ENCODE measurements at places on chromosomes 16 and 17.

GRCh38 chr16:85759631-85760419 lies 8.9 kb upstream of the C16orf74 start:
- no peak for DNase-seq

GRCh38 chr16:53542283-53542682 lies 39.3 kb upstream of the AKTIP start:
- no peak for DNase-seq

GRCh38 chr17:64984181-64984580 lies 64.9 kb upstream of the LRRC37A3 start:
- no peak for DNase-seq

- no peak for DNase-seq
These were observed 2.0 kb downstream of the APRT start for GRCh38 chr16:88809676-88810165.

- DNase-seq, result no peak
These were observed 320.5 kb downstream of the UTP18 start for GRCh38 chr17:51580869-51581268.

- no peak for DNase-seq
These were observed 16.6 kb downstream of the TMEM204 start for GRCh38 chr16:1550069-1550468.

DNA sequence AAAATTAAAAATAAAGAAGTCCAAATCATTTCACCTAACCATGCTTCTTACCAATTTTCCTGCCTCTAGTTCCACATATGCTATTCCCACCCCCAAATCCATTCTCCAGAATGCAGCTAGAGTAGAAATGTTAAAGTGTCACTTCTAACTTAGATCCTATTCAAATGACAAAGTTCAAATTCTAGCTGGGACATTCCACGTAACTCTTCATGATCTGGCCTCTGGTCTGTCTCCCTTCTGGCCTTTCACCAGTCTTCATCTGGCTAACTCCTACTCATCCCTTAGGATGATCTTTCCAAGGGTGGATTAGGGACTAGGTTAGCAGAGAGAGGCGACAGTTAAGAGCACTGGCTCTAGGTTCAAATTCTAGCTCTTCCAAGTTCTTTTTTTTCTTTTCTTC lies 97.9 kb downstream of the TRIM37 start:
- DNase-seq, result no peak

DNA sequence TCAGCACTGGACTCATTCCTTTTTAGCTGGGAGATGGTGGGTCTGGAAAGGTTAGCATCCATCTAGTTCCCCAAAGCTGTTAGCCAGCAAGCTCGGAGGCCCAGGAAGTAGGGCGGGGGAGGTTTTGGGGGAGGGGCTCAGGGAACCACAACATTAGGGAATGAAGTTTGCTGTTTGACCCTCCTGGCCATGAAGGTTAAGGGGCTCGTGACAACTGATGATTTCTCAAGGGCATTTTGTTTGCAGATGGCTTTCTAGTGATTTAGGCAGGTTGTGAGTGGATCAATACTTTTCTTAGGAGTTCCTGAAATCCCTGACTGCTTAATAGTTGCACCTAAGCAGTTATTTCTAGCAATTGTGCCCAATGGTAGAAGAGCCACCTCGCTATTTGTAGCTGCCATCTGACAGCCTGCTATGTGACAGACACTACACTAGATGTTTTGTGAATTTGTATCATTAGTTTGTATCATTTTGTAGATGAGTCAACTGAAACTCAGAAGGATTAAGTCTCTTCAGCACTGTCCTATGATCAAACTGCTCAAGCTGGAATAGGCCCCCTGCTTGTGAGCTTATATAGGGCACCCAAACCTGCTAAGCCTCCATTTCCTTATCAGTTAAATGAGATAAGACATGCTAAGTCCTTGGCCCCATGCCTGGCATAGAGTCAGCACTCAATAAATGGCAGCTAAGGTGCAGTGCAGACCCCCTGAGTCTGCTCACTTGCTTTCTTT lies 146.4 kb downstream of the IRX3 start:
- DNase-seq, result no peak

DNA sequence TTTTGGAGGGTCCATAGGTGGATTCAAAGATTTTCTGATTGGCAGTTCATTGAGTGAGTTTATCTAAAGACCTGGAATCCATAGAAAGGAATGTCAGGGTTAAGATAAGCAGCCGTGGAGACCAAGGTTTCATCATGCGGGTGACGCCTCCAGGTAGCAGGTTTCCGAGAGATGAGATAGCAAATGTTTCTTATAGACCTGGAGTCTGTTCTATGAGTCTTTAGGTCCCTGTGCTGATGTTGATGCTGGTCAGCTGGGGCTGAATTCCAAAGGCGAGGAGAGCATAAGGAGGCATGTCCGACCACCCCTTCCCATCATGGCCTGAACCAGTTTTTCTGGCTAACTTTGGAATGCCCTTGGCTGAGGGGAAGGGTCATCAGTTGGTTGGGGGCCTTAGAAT lies 80.2 kb downstream of the RAP1GAP2 start:
- DNase-seq, result no peak

DNA sequence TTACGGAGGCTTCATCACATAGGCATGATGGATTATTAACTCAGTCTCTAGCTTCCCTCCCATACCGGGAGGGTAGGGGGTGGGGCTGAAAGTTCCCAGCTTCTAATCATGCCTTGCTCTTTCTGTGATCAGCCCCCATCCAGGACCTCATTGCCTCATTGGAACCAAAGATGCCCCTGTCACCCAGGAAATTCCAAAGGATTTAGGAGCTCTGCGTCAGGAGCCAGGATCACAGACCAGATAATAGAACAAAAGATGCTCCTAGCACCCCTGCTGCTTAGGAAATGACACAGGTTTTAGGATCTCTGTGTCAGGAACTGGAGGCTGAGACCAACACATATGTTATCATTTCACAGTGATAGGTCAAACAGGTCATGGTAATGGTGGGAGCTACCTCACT lies 9.7 kb downstream of the USB1 start:
- DNase-seq, result no peak

- DNase-seq, result peak; percentile 48
These were observed 1.7 kb downstream of the AOC2 start for GRCh38 chr17:42845918-42846593.

GRCh38 chr16:68179855-68180254 lies 56.1 kb downstream of the ESRP2 start:
- no peak for DNase-seq

Measured in stimulated activated naive CD4-positive, alpha-beta T cell treated with Interleukin-2 at 50 U/mL for 16 hours (primary cell).